Lower lobe of right lung (tissue), 2 donors: ENCODE measurements at places on chromosomes 2 and 18.

GRCh38 chr2:88221365-88221942 lies 51.3 kb downstream of the THNSL2 start:
- H3K4me1 ChIP-seq: no peaks in the 10 kb centered on the region
- no peak for DNase-seq
- H3K36me3 ChIP-seq: no peaks in the 10 kb centered on the region
- no peaks in the 10 kb centered on the region for H3K27me3 ChIP-seq
- no peak overlapping the region for H3K4me3 ChIP-seq

DNA sequence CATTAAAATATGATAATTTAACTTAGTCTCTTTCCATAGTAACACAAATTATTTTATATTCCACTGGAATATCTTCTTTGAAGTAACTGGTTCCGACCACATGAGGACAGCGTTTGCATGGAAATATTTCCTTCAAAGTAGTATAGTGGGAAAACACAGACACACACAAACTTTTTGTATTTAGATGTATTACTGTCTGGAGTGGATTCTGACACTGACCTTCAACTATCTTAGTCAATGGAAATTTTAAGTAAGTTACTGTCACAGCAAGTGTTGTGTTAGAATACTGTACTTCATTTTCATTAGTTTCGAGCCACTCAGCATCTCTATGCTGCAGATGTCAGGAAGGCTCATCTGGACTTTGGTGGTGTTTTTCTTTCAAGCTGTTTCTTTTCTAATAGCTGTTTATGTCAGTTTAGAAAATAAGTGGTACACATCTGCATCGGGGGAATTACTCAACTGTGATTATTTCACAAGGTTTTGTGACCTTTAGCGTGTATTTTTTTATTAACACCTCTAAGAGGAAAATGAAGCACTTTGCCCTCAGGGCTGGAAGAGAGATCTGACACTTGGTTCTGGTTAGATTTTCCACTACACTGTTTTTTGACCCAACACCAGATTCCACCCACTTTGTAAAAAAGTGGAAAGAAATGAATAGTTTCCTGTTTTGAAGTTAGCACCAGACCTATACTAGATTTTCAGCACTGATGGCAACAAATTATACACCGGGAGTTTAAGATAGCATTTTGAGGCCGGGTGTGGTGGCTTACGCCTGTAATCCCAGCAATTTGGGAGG lies 18.9 kb upstream of the THOC1 start:
- H3K27me3 ChIP-seq: no peaks in the 10 kb centered on the region
- no peaks in the 10 kb centered on the region for H3K36me3 ChIP-seq
- H3K27ac ChIP-seq: no peak overlapping the region
- DNase-seq: no peak

DNA sequence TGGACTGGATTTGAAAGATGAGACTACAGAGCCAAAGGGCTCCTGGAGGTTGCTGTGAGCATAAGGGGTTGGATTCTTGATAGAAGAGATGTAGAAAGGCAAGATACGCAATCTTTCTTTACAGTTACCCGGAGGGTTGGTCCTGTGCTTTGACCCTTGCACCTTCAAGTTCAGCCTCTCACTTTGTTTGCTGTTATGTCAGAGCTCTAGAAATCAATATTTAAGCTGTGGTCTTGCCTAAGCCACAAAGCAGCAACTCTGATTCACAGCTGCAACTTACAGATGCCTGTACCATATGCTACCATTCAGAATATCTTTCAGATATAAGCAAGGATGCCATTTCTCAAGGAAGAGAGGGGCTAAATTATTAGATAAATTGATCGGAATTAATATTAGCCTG lies 943.1 kb upstream of the LRRTM1 start:
- DNase-seq: no peak
- no peaks in the 10 kb centered on the region for H3K27me3 ChIP-seq
- H3K4me1 ChIP-seq: no peaks in the 10 kb centered on the region
- H3K27ac ChIP-seq: no peak overlapping the region

DNA sequence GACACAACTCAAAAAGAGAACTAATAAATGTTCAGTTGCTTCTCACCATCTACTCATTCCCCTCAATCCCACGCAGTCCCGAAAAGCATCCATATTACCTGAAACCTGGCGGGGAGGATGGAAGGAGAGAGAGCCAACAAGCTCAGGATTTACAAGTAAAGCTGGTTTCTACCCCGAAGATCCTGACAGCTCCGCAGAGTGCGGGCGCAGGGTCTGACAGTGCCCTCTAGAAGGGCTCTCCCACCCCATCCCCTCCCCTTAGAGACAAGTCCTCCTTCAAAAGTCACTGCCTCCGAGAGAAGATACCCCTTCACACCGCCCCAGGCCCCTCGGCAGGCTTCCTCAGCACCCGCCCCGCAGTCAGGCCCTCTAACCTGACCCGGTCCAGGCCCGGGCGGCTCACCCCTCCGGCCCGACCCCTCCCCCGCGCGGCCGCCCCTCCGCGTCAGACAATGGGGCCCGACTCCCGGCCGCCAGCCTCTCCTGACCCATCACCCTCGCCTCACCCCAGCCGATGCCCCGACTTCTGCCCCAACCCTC lies 550 bp downstream of the RAB1A start:
- DNase-seq: peak; percentile 73
- H3K4me1 ChIP-seq: peaks cover 49% of the 10 kb centered on the region
- no peaks in the 10 kb centered on the region for H3K27me3 ChIP-seq
- peak overlapping the region; percentile 94 for H3K4me3 ChIP-seq

DNA sequence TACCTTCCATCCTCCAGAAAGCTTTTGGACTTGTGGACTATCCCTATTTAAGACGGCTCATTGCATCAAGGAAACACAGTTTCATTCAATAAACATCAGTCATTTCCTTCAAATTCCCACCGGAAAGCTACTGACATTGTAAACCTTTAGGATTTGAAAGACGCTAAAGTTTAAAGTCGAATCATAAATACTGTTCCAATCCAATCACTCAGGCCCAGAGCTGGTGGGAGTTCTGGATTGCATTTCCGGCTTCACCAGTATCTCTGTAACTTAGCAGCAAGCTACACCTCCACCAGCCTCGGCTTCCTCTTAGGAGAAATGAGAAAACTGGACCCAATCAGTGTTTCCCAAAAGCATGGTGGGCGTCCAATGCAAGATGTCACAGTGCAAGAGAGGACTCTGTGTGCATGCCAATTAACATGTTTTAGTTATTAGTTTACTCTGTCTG lies 1.6 kb downstream of the WDFY1 start:
- H3K4me3 ChIP-seq: peak overlapping the region; percentile 94
- H3K27me3 ChIP-seq: no peaks in the 10 kb centered on the region
- H3K27ac ChIP-seq: no peak overlapping the region
- peaks cover 36% of the 10 kb centered on the region for H3K4me1 ChIP-seq

- no peaks in the 10 kb centered on the region for H3K27me3 ChIP-seq
- H3K4me1 ChIP-seq: peaks cover 82% of the 10 kb centered on the region
- peak overlapping the region; percentile 88 for H3K27ac ChIP-seq
- H3K36me3 ChIP-seq: no peaks in the 10 kb centered on the region
These were observed 96.5 kb downstream of the ZFP36L2 start for GRCh38 chr2:43129676-43130547.

DNA sequence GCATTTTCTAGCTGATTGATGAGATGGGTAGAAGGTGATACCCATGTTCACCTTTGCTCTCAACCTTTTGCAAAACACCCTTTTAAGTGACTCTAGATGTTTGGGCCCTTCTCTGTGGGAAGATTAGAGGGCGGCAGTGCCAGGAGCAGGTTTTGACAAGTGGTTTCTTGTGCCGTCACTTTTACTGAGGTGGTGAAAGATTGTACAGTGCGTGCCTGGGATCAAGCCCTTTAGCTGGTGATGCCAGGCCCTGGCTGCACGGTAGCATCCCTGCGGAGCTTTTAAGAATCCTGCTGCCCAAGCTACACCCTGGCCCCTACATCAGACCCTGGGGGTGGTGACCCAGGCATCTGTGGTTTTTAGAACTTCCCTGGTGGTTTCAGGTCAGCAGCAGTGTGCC lies 29.1 kb downstream of the MTCL1 start:
- H3K4me1 ChIP-seq: peaks cover 4% of the 10 kb centered on the region
- H3K36me3 ChIP-seq: no peaks in the 10 kb centered on the region
- H3K4me3 ChIP-seq: no peak overlapping the region
- H3K27me3 ChIP-seq: no peaks in the 10 kb centered on the region
- no peak overlapping the region for H3K27ac ChIP-seq
- no peak for DNase-seq

GRCh38 chr2:148901142-148901541 lies 26.1 kb downstream of the KIF5C start:
- no peaks in the 10 kb centered on the region for H3K36me3 ChIP-seq
- no peaks in the 10 kb centered on the region for H3K27me3 ChIP-seq
- no peak overlapping the region for H3K27ac ChIP-seq
- no peak overlapping the region for H3K4me3 ChIP-seq
- H3K4me1 ChIP-seq: no peaks in the 10 kb centered on the region
- DNase-seq: no peak
